ENCODE measurements at places on chromosomes 3 and 15. TPM values are rescaled to one million over a fixed set of nuclear protein-coding genes. Genes with fewer than 3 reads are reported as not detected.

GRCh38 chr3:127038923-127039581 lies 56.1 kb downstream of the PLXNA1 start:
- DNase-seq = peak; percentile 35

DNA sequence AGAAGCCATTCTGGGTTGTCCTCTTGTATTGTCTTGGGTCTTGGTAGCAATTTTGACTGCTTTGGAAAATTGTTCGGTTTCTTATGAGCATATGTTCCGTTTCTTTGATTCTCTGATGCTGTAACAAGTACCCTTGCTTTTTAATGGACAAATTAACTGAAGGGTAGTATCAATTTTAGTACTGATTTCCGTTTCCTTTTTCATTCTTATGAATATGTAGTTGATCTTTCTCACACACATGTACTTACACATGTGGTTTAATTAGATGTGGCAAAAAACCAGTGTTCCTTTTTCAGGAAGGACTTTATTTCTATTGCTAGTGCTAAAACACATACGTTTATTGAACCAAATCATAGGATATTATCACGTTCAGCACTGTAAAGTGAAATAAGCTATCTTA lies 119.1 kb downstream of the TCF12 start:
- no peak for DNase-seq

DNA sequence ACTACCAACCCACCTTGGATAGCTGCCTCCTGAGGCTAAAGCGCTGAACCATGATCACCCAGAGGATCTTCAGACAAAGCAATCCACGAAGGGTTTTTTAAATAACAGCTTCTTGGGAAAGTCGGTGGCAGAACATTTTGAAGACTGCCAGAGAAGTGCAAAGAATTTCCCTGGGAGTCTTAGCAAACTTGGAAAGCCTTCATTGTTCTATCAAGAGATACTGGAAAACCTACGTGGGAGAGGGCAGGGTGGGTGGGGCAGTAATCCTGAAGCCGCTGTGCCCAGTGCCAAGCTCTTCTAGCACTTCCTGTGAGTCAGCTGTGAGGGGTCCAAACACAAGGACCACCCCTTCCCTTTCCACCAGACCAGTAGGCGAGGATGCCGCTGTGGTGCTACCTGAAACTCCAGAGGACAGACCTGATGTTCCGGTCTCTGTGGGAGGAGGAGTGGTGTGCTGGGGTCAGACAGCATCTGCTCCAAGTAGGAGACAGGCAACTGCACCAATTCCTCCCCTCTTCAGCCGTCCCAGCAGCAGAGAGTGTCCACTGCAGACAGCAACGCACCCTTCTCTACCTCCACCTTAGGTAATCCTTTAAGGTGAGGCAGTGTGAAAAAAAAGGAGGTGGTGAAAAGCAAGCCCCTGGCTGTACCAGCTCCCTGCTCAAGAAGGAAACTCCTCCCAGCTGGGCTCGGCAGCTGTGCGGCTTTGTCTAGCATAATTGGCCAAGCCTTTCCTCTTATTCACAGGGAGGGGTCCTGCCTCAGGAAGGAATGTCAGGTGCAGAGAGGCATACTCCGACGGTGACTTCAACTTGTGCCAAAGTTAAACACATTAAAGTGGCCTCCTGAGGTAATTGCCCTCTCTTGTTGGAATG lies 99.0 kb downstream of the TMCC1 start:
- DNase-seq = no peak

DNA sequence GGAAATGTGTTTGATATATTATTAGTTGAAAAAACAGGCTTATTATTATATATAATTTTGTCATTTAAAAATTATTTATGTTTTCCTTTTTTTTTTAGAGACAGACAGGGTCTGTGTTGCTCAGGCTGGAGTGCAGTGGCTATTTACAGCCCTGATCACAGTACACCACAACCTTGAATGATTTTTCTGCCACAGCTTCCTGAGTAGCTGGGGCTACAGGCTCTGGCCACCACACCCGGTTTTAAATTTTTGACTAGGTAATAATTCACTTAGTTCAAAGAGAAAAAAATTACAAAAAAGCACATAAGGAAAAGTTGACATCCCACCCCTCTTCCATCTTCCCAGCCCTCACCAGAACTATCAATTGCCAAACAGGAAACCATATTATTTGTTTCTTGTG lies 4.7 kb upstream of the CEMIP start:
- DNase-seq = no peak

- DNase-seq = no peak
These were observed 289.1 kb upstream of the CFAP20DC start for GRCh38 chr3:59338934-59339333.

- DNase-seq = no peak
These were observed 58.4 kb upstream of the RBP1 start for GRCh38 chr3:139597947-139598346.

Gene CCDC54
- total RNA-seq = not detected

Gene RTP4
- 2.1 TPM for total RNA-seq
